Epithelial cell of esophagus (primary cell): ENCODE measurements at places on chromosomes 3 and 15.

DNA sequence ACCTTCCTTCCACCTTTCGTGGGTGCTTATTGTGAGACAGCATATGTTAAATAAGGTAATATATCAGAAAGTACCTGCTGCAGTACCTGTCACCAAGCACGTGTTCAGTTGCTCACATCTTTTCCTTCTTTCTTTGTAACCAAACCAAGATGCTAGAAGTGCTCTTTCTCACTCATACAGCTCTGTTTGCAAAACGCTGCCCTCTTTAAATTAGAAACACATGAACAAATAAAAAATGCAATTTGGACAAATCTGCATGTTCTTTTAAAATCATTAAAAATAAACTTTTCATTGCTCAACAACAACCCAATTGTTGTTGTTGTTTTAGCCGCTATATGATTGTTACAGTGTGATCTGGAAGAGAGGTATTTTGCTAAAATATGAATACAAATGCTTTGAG lies 193.5 kb upstream of the ZBTB20 start:
- DNase-seq = no peak

GRCh38 chr3:19644405-19644804 lies 289.6 kb downstream of the EFHB start:
- no peak for DNase-seq

- no peak for DNase-seq
Measured at GRCh38 chr3:48140936-48141603, 47.1 kb downstream of the CDC25A start.

DNA sequence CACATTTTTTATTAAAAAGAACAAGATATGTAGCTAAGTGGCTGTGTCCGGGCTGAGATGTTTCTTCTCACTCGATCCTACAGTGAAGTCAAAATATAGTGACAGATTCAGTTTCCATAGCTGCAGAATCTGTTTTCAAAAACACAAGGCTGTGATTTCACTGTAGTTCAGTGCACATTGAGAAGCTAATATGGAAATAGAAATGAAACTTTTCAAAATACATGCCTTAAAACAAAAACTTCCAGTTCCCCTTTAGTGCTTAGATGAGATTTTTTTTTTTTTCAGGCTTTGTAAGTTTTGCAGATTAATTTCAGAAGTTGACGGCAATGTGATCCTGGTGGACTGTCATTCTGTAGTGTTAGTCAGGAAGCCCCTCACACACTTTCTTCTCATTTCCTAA lies 23.8 kb upstream of the TRAK1 start:
- DNase-seq = no peak

GRCh38 chr3:43013743-43014155 lies 34.6 kb downstream of the GASK1A start:
- no peak for DNase-seq
